ENCODE measurements at places on chromosomes 2 and 18.

- no peaks in the 10 kb centered on the region for H3K4me1 ChIP-seq
- H3K27me3 ChIP-seq, result no peaks in the 10 kb centered on the region
- no peak overlapping the region for H3K27ac ChIP-seq
- no peak overlapping the region for H3K4me3 ChIP-seq
- H3K36me3 ChIP-seq, result no peaks in the 10 kb centered on the region
Measured at GRCh38 chr18:37902344-37902743, 336.7 kb upstream of the CELF4 start.

DNA sequence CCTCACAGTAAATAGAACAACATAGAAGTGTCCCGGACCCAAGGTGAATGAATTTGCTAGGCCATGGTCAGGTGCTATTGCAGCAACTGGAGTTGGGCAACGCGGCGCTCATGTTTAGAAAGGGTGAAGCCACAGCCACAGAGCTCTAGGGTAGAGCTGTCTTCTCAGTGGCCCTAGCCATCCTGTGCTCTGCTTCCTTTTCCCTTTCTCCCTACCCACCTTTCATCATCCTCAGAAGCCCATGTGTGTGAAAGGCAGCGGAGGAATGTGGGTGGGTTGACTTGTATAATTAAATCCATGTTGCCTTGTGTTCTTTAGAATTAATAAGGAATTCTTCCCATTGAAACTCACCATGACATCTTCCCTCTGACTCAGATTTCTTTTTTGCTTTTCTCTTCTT, 336.7 kb downstream of the OSR1 start:
- no peaks in the 10 kb centered on the region for H3K36me3 ChIP-seq
- H3K4me3 ChIP-seq, result no peak overlapping the region
- no peaks in the 10 kb centered on the region for H3K4me1 ChIP-seq
- H3K27me3 ChIP-seq, result no peaks in the 10 kb centered on the region
- H3K27ac ChIP-seq, result no peak overlapping the region

GRCh38 chr2:137924019-137924418, 40.3 kb upstream of the HNMT start:
- no peaks in the 10 kb centered on the region for H3K36me3 ChIP-seq
- H3K4me3 ChIP-seq, result no peak overlapping the region
- no peak overlapping the region for H3K27ac ChIP-seq
- DNase-seq, result no peak
- H3K27me3 ChIP-seq, result no peaks in the 10 kb centered on the region
- no peaks in the 10 kb centered on the region for H3K4me1 ChIP-seq

GRCh38 chr2:26976237-26976636, 5.8 kb downstream of the MAPRE3 start:
- H3K4me3 ChIP-seq, result no peak overlapping the region
- H3K36me3 ChIP-seq, result no peaks in the 10 kb centered on the region
- DNase-seq, result no peak
- H3K4me1 ChIP-seq, result peaks cover 13% of the 10 kb centered on the region
- no peak overlapping the region for H3K27ac ChIP-seq
- H3K27me3 ChIP-seq, result peaks cover 15% of the 10 kb centered on the region

DNA sequence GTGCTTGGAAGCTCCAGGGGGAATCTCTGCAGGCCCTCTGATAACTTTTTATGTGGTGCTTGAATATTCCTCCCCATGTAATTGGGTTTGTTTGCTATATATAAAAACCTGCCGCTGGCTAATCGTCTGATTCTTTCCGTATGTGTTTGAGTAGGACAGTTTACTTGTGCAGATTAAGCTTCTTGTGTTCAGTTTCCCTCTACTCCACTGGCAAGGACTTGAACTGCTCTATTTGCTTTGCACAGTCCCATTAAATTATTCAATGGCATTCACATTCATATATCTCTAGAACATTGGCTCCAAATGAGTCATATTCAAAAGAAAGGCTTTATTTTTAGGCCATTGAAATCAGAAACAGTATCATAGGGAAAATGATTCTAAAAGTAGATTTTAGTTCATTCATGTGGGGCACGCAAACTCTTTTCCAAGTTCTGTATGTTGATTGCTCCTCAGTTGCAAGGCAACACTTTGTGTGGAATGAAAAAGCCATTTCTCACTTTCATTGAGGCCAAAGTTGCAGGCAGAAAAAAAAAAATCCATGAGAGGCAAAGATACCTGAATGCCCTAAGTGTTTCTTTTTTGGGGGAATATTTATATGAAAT, 1682.3 kb upstream of the PIK3C3 start:
- H3K27me3 ChIP-seq, result no peaks in the 10 kb centered on the region
- no peak for DNase-seq
- no peak overlapping the region for H3K27ac ChIP-seq
- H3K4me3 ChIP-seq, result no peak overlapping the region
- H3K36me3 ChIP-seq, result no peaks in the 10 kb centered on the region
- no peaks in the 10 kb centered on the region for H3K4me1 ChIP-seq

DNA sequence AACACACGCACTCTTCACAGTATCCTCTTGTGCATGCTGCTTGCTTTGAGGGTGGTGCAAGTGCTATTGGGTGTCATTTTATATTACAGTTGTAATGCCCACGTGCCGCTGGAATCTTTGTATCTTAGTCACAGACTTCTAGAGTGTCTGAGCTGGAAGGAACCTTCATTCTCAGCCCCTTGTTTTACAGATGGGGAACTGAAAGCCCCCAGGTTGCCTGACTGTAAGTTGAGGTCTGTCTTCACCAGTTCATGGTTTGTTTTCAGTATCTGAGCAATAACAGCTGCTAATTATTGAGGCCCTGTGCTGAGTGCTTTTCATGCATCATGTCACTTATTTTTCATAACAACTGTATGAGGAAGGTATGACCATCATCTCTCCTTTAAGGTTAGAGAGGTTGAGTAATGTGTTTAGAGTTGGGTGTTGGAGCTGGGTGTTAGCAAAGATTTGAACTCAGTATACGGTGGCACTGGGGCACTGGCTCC, 77.0 kb downstream of the PRKCE start:
- H3K36me3 ChIP-seq, result no peaks in the 10 kb centered on the region
- no peak overlapping the region for H3K4me3 ChIP-seq
- H3K4me1 ChIP-seq, result peaks cover 8% of the 10 kb centered on the region

DNA sequence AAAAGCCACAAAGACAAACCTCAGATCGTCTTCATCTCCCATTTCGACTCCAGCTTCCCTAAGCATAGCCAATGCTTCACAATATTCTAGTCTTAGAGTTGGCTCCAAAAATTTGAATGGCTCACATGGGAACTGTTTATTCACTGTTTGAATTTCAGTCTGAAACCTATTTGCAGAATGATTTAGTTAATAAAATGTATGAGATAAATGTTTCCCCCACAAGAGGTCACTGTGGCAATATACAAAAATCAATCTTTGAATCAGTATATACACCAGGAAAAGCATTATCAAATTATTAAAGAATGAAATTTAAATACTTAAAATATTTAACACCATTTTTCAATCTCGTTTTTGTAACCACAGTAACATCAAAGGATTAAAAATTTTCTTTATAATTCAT, 40.0 kb upstream of the MCM6 start:
- no peak overlapping the region for H3K4me3 ChIP-seq
- peaks cover 2% of the 10 kb centered on the region for H3K4me1 ChIP-seq
- H3K36me3 ChIP-seq, result no peaks in the 10 kb centered on the region
- peak; percentile 50 for DNase-seq
- H3K27ac ChIP-seq, result no peak overlapping the region

- H3K36me3 ChIP-seq, result no peaks in the 10 kb centered on the region
- H3K4me1 ChIP-seq, result no peaks in the 10 kb centered on the region
- no peak overlapping the region for H3K4me3 ChIP-seq
- no peaks in the 10 kb centered on the region for H3K27me3 ChIP-seq
Measured at GRCh38 chr18:26940744-26941398, 75.4 kb upstream of the AQP4 start.

DNA sequence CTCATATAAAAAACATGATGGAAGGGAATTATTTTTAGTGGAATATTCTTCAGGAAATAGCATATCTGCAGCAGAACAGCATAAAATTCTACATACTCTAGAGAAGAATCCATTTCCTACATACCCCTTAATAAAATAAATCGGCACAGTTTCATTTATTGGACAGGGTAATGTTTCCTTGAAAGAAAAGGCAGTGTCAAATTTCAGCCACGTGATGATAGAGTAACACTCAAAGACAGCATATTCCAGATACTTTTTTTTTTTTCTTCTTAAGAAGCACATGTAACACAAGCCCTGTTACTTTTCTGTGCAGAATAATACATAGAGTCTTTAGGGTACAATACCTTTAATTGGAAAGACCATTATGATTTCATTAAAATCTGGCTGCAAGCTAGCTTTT, 204.4 kb downstream of the SRBD1 start:
- no peak overlapping the region for H3K27ac ChIP-seq
- H3K27me3 ChIP-seq, result no peaks in the 10 kb centered on the region
- DNase-seq, result no peak
- no peak overlapping the region for H3K4me3 ChIP-seq
